H1 (cell line): ENCODE measurements at places on chromosomes 2 and 18. TPM values are rescaled to one million over a fixed set of nuclear protein-coding genes. Genes with fewer than 3 reads are reported as not detected.
A peak's percentile ranks its signal among the peaks of the same experiment; 100 is the strongest.

- no peak for DNase-seq
These were observed 67.0 kb downstream of the SP3 start for GRCh38 chr2:173898178-173898668.

- no peak for DNase-seq
These were observed 547.3 kb upstream of the FANCL start for GRCh38 chr2:58788402-58788801.

SEPTIN10 gene
- total RNA-seq, result 93.6 and 101 TPM in 2 replicates

C1GALT1C1L gene
- total RNA-seq, result not detected in 2 replicates

DNA sequence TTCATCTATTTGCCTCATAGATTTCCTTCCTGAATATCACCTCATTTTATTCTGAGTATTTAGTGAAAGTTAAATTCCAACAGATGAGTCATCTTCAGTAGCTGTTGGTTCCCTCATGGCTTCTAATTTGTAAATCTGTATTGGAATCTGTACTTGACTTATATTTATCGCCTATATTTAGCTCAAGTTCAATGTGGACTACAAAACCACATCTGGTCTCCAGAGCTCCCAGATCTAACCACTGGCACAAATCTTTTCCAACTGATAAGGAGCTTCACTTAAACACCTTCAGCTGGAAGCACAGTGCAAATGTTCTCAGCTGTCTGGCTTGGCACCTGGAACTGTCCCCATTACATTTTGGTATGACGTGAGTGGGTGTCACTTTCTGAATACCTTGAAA is 82.8 kb upstream of the DSEL start:
- no peak for DNase-seq

GRCh38 chr2:165185633-165186032 is 18.2 kb downstream of the SCN3A start:
- DNase-seq, result no peak

GRCh38 chr2:124264551-124265091 is 239.5 kb downstream of the CNTNAP5 start:
- no peak for DNase-seq

- no peak for DNase-seq
These were observed 587.9 kb downstream of the NRXN1 start for GRCh38 chr2:50443868-50444630.

GRCh38 chr2:88746929-88747490 is 55.5 kb downstream of the RPIA start:
- DNase-seq, result no peak

GRCh38 chr2:233532971-233533370 is 33.6 kb downstream of the USP40 start:
- no peak for DNase-seq

IKZF2 gene
- 4.4 and 5.8 TPM in 2 replicates for total RNA-seq

- DNase-seq, result no peak
These were observed 28.5 kb upstream of the DOCK10 start for GRCh38 chr2:225070811-225071210.

DNA sequence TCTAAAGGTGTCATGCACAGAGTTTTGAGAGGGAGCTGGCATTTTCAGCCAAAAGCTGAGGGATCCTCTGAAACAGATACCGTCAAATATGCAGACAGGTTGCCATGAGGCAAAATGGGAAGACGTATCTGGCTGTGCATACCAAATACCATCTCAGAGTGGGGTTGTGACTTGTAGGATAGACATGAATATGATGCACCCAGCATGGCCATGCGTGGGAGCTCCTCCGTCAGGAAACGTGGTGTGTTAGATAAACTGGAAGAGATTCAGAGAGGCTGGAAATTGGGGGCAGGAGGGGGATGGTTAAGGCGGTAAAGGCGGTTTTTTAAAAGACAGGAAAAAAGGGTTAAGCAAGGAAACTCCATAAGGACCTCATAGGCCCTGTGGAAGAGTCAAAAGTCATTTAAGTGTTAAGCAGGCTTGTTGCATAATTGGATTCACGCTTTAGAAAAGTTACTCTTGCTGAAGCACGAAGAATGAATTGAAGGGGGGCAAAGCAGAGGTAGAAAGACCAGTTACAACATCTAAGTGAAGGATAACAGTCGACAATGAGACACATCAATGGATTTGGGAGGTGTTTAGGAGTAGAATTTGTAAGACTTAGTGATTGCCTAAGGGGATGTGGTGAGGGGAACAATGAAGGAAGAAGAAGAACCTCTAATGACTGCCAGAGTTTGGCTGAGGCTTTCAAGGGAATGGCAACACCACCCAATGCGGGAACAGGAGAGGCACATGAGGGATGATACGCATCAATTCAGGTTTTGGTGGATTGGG is 139.6 kb upstream of the CTAGE1 start:
- no peak for DNase-seq

ACKR3 gene
- total RNA-seq, result 0.73 and 1.4 TPM in 2 replicates

DNA sequence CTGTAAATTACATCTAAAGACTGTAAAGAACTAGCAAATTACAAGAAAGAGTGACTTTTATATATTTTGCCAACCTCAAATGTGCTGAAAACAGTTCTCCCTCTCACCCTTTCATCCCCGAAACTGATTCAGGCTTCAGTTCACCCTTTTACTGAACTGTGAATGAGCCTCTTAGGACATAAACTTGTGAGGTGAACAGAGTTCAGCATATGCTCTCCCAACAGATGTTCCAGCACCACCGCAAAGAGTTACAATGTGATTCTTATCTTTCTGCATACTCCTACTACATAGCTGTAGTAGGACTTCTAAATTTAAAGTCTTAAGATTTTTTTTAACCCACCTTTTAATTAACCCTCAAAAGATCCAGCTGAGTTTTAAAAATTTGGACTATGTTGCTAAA is 1.2 kb upstream of the ZCCHC2 start:
- DNase-seq, result no peak

- peak; percentile 53 for DNase-seq
These were observed at the start of gene EMILIN1 for GRCh38 chr2:27078267-27079194. TSS of gene EMILIN1 (plus strand) at chr2:27078615. CDS start at chr2:27079066, 451 bp downstream.

- no peak for DNase-seq
These were observed 49.8 kb downstream of the ZC3H15 start for GRCh38 chr2:186535861-186536260.

- DNase-seq, result no peak
These were observed 1588.5 kb upstream of the PIK3C3 start for GRCh38 chr18:40366521-40366920.

DNA sequence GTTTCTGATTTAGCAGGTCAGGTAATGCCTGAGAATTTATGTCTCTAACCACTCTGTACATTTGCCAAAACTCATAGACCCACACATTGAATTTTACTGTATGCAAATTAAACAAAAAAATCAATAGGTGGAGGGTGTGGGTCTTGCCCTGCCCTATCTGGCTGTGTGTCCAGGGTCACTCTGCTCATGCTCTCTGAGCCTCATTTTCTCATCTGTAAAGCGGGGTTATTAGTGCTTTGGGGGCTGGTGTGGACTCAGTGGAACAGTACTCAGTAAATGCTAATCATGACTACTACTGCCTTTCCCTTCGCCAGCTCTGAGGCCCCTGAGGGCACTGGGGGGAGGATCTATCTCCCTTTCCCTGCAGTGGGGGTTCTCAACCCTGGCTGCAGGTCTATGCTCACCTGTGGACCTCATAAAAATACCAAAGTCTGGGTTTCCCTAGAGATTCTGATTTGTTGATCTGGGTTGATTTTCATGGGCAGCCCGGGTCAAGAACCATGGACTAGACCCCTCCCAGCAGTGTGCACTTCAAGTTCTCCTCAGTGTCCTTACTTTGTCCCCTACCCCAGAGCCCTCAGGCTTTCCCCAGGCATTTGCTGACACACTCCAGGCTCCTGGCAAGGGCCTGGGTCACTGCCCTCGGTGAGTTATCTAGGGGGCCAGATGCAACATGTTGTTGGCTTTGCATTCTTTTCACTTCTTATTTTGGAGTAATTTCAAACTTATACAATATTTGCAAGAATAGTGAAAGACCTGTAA is 27.5 kb downstream of the MTHFD2 start:
- DNase-seq, result no peak

DNA sequence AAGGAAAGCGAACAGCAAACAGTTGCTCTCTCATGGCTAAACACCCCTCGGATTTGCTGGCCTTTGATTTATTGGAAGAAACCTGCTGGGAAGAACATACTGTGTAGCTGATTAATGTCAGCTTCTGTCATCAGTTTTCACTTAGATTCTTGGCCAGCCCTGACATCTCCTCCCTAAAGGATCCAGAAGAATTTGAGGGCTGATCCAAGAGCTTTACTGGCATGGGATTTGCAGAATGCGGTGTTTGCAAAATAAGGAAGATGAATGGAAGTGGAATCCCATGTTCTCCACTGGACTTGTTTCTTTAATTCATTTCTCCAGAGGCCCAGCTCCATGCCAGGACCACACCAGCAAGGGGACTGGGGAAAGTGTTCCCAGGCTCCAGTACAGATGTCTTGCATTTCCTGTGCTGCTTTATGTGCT is 80.5 kb downstream of the RDH14 start:
- no peak for DNase-seq

GRCh38 chr18:31774962-31775361 is 14.3 kb upstream of the SLC25A52 start:
- no peak for DNase-seq

GRCh38 chr2:197266477-197266876 is 44.1 kb downstream of the ANKRD44 start:
- no peak for DNase-seq

DNA sequence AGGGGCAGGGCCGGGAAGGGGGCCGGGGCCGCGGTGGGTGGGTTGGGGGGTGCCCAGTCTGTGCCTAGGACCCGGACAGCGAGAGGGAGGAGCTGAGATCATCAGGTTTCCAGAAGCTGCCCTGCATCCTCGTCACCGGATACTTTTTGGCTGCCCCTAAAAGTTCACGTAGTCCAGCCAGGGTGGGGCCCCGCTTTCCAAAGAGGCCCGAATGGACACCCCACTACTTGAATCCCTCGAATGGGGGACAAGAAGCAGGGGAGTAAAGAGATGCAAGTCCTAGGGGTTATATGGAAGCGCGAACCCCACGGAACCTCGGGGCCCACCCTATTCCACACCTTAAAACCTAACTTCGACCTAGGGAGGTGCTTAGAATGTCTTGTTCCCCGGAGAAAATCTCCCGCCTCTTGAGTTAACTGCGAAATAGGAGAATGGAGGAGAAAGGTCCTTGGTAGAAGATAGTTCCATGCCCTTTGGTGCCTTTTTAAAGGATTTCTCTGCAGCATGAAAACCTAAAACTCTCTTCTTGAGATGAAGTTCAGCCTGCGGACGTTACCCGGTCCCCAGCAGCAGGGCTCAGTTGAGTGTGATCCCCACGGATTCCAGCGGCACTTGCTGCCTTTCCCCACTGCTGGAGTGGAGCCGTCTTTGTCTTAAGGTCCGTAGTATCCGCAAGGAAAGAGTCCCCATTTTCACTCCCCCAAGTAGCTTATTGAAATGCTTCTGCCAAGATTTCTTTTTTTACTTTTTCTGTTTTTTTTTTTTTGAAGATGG is 2.1 kb upstream of the RNF152 start:
- DNase-seq, result no peak

SULT1C3 gene
- not detected in 2 replicates for total RNA-seq

MROH2A gene
- not detected in 2 replicates for total RNA-seq

IL37 gene
- not detected in 2 replicates for total RNA-seq

- no peak for DNase-seq
These were observed 77.9 kb downstream of the DTNA start for GRCh38 chr18:34787931-34788532.

CXCR4 gene
- 1.3 and 1.8 TPM in 2 replicates for total RNA-seq

DUSP19 gene
- total RNA-seq, result 2.1 and 2.3 TPM in 2 replicates
